ENCODE measurements at places on chromosomes 4 and X. TPM values are rescaled to one million over a fixed set of nuclear protein-coding genes. Genes with fewer than 3 reads are reported as not detected.

- no peak for DNase-seq
These were observed 51.0 kb upstream of the TFDP3 start for GRCh38 chrX:133269168-133269567.

DNA sequence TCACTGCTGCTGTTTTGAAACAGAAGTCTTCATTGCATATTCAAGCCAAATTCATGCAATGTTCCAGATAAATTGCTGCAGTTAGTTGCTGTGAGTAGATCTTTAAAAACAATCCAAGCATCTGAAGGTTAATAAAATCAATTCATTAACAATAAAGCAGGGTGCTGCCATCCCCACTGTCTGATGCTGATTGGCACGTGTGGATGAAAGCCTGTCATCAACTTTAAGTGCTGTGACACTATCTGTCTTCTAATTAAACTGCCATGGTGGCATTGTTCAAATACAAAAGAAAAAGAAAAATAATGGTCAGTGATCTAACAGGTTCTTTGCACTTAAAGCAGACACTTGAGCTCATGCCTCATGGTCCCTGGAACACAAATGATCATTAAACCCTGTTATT lies 63.0 kb upstream of the MND1 start:
- DNase-seq, result no peak

GRCh38 chr4:57162499-57163019 lies 52.4 kb upstream of the IGFBP7 start:
- DNase-seq, result no peak

DNA sequence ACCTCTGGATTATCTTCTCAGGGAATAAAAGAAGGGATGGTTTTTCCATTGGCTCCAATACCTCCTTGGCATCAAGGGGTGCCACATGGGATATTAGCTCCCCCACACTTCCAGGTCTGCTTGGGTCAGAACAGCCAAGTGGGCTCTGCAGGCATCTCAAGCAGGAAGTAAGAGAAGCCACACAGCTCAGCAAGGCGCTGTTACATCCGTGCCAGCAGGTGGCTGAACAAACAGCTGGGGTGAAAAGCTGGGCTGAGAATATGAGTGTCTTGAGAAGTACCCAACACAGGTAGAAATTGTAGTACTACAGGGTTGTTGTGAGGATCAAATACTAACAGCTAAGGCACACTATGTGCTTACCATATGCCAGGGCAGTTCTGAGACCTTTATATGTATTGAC lies 76.7 kb upstream of the TMEM150C start:
- DNase-seq, result no peak

DNA sequence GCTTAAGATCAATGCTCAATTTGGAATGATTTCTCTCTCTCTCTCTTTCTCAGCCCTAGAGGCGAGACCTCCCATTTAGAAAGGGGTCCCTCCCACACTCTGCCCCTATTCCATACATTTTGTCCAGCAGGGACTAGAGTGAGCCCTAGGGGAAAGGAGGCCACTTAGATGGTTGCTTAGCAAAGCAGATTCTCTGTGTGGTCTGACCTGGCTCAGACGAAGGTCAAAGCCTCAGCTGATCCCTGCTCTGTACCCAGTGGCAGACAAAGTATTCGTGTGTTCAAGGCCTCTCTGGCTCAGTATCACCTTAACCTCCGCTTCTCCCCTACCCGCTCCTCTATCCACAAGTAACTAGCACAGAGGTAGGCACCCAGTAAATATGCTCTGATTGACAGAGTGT lies 78.4 kb downstream of the HPRT1 start:
- no peak for DNase-seq

CWH43 gene
- total RNA-seq, result not detected

GRCh38 chr4:142396279-142396678 lies 449.8 kb downstream of the INPP4B start:
- no peak for DNase-seq

MAGEE2 gene
- 0.53 TPM for total RNA-seq

GRCh38 chr4:119942806-119943205 lies 123.8 kb downstream of the MAD2L1 start:
- DNase-seq, result no peak

KLKB1 gene
- 1.1 TPM for total RNA-seq

NEIL3 gene
- 0.67 TPM for total RNA-seq

DNA sequence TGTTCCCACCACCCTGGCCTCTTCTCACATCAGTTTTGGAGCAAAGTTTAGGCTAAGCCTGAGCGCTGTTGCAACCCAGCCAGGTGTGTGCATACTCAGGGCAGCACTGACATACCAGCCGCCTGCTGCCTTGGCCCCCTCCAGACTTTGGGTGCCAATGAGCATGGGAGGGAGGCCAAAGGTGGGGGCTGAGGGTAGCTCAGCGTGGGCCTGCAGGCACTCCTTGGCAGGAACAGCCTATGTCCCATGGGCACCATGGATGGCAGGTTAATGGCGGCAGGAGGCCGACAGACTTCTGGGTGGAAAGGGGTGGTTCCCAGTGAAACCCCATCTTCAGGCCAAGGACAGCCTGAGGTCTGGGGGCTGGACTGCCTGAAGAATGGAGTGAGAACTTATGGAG lies 462.2 kb downstream of the ADGRL3 start:
- no peak for DNase-seq

ATP8A1 gene
- total RNA-seq, result 54.6 TPM

DNA sequence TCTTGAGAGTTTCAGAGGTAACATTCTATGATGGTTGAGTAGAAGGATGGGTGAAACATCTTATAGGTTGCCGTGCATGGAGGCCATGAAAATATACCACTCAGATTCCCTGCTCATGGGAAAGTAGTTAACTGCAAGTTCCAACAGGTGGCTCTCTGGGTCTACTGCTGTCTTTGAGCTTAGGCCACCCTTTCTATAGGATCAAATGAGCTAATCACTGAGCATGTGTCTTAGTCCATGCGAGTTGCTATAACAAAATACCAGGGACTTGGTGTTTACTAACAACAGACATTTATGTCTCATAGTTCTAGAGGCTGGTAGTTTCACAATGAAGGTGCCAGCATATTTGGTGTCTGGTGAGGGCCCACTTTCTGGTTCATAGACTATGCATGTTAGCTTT lies 144.8 kb upstream of the UNC5C start:
- no peak for DNase-seq

MAML3 gene
- 11.0 TPM for total RNA-seq

- no peak for DNase-seq
These were observed 191.8 kb downstream of the ADAM29 start for GRCh38 chr4:175109933-175110332.

- no peak for DNase-seq
These were observed 29.2 kb downstream of the MSX1 start for GRCh38 chr4:4888695-4889094.

- DNase-seq, result no peak
These were observed 37.9 kb upstream of the FGFBP2 start for GRCh38 chr4:16000708-16001483.

DNA sequence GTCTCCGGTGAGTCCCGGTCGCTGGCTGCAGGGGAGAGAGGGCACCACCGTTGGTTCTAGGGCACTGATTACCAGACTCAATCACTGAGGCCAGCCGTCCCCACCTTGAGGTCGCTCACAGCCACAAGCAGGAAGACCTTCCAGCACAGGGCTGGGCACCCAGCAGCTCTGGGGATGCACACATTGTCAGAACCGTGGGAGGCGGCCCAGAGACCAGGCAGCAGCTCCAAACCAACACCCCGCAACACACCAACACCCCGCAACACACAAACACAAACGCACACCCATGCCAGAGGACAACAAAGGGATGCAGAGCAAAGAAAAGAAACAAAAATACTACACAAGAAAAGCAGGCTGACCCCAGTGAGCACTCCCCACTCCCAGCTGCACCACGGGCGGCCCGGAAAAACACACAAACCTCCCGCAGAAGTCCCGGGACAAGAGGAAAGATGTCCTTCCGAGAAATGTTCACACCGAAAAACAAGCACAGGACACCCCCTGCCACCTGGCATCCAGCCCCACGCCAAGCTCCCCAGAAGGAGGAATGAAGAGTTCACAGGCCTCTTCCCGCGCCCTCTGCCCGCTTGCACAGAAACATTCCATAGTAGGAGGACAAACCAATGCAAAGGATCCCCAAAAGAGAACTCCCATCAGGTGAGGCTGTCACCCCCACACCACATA lies 3.2 kb downstream of the HMX1 start:
- DNase-seq, result no peak

SMIM10 gene
- 14.2 TPM for total RNA-seq

GRCh38 chrX:41720125-41720779 lies 3.7 kb upstream of the GPR82 start:
- DNase-seq, result no peak

DNA sequence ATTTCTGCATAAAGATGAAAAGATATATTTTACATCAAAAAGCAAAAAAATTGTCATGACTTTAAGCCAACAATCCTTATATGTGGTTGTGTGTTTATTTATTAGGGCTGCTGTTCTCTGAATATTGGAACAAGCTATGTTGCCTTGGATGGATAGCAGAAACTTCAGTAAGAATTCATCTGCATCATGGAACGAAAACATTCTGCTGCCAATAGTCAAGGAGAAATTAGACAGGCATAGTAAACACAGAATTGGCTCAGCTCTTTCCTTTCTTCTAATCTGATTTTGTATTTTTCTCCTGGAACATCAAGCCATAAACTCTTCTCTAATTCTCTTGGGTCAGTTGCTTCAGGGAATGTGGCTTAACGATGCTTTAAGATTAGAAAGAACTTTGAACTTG lies 1257.0 kb downstream of the NLGN4X start:
- no peak for DNase-seq

DNA sequence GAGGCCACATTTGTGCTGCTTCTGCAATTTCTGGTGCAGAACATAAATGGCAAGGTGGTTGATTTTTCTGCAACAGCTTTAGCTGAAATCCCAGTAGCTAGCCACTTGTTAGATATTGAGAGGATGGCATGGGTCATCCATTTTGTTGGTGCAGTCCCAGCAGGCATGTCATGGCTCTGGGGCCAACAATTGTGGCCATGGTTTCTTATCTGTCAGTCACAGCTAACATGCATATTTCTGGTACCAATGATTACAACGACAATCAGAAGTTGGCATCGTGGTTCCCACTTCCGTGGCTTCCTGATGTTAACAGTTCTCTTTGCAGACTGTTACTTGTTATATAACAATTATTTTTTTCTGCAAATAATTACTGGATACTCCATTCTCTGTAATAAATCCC lies 42.8 kb upstream of the PRKG2 start:
- DNase-seq, result no peak

GRCh38 chr4:5209862-5210261 lies 158.6 kb downstream of the STK32B start:
- no peak for DNase-seq

AKAP14 gene
- total RNA-seq, result not detected

GRCh38 chr4:5708449-5709206 lies at the start of gene EVC2:
Gene EVC2, minus strand, starts transcription at chr4:5708559. Its CDS starts 46 bp downstream, at chr4:5708513.
- DNase-seq, result peak; percentile 87

GRCh38 chr4:3822230-3822947 lies 56.2 kb downstream of the ADRA2C start:
- DNase-seq, result no peak

DNA sequence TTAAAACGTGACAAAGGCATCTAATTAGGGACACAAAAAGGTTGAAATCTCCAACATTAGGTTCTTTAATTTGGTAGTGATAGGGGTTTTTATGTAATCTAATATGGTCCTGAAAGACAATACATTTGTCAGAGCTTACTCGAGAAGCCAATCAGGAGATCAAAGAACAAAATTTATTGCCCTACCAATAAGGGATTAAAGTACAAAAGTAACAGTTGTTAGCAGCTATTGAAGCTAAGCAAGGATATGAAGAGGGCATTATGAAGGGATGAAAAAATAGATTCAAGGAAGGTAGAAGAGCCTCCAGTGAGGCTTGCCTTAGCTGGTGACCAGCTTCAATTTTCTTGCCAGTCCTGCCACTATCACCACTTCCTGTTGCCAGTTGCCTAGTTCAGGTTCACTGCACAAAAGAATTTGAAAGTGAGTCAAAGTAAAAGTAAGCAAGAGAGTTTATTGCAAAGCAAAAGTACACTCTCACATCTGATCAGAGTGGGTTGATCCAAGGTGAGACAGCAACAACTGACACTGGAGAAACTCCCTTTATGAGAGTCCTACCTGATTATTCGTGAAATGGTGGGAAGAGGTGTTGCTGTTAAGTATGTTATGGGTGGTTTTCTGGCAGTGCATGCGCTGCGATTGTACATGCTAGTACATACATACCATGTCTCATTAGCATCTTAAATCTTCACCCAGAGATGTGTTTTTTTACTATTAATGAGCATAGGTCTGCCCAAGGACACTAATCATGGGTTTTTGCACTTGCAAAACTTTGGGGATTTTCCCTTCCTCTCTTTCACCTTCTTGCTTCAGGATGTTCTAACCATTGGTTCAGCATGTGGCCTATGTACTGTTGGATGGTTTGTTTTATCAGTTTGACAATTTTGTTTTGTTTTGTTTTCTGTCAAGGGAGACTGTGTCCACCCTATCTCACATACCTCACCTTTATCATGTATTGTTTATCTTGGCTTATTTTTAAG lies 263.2 kb upstream of the ITM2A start:
- DNase-seq, result no peak

- DNase-seq, result no peak
These were observed 138.8 kb downstream of the TEX11 start for GRCh38 chrX:70769659-70770227.

DNA sequence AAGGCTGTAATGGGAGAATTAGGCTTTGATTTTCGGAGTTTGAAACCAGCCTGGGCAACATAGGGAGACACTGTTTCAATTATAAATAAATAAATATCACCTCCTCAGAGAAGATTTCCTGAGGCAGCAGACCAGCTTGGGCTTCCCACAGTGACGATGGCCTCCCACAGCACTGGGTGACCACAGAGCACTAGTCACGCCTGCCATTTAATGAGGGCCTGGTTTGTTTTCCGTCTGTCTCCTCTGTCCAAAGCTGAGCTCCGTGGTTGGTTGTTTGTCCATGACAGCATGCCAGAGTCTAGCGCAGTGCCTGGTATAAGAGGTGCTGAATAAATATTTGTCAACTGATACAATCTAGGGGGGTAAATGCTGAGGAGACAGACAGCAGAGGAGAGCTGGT lies 10.4 kb upstream of the PDGFRA start:
- no peak for DNase-seq

DNA sequence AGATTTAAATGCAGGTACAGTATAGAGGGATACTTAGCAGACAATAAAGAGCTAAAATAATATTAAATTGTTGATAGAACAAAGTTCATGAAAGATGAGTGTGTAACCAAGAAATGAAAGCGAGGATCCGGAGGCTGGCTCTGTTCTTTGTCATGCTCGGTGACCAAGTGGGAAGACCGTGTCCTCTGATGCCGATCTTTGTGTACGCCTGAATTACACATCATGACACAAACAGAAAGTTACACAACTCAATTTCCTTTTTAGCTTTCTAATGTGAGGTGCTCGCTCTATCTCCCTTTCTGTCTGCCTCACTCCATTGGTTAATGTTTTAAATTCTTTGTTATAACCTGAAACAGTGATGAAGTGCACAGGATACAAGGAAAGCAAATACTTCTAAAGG lies 114.8 kb upstream of the NEIL3 start:
- DNase-seq, result no peak

FGG gene
- not detected for total RNA-seq

- DNase-seq, result no peak
These were observed 22.4 kb downstream of the NEXMIF start for GRCh38 chrX:74902806-74903205.
